ENCODE measurements at places on chromosomes 12 and 14. TPM values are rescaled to one million over a fixed set of nuclear protein-coding genes. Genes with fewer than 3 reads are reported as not detected.

The ADAMTS20 gene
- 1.0 TPM for total RNA-seq

The FAM186B gene
- total RNA-seq, result 0.16 TPM

The TAS2R9 gene
- 0.37 TPM for total RNA-seq

The CCDC175 gene
- 0.74 TPM for total RNA-seq

The TMEM117 gene
- 31.1 TPM for total RNA-seq

The CSRP2 gene
- total RNA-seq, result 93.4 TPM

The TBPL2 gene
- total RNA-seq, result not detected

The CACNA2D4 gene
- total RNA-seq, result 1.1 TPM

The KCNJ8 gene
- 30.3 TPM for total RNA-seq

The WSCD2 gene
- total RNA-seq, result 6.5 TPM

The GPX2 gene
- 21.0 TPM for total RNA-seq

The KRT3 gene
- total RNA-seq, result not detected

The CNOT2 gene
- 296 TPM for total RNA-seq

The KRT83 gene
- not detected for total RNA-seq

The SYNDIG1L gene
- not detected for total RNA-seq

The MGST1 gene
- 20.4 TPM for total RNA-seq

The OTX2 gene
- not detected for total RNA-seq

The PROX2 gene
- not detected for total RNA-seq

The FAM90A1 gene
- not detected for total RNA-seq

The SMIM41 gene
- 3.4 TPM for total RNA-seq

All from urinary bladder (tissue), 4 donors.